ENCODE measurements at places on chromosomes 11 and 22.

DNA sequence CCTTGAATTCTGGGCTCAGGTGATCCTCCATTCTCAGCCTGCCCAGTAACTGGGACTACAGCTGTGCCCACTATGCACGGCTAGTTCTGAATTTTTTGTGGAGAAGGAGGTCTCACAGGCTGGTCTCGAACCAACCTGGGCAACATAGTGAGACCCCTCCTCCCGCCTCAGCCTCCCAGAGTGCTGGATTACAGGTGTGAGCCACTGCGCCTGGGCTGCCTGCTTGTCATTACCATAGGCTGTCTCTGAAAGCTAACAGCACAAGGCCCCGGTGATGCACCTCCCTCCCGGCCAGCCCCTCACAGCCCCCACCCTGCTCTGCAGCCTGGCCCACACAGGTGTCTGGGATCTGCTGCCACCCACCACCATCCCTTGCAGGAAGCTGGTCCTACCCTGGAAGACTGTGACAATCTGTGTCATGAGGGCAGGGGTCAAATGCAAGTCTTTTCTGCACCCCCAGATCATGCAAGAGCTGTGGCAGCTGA is 82.4 kb downstream of the DGCR2 start:
- no peak for DNase-seq

DNA sequence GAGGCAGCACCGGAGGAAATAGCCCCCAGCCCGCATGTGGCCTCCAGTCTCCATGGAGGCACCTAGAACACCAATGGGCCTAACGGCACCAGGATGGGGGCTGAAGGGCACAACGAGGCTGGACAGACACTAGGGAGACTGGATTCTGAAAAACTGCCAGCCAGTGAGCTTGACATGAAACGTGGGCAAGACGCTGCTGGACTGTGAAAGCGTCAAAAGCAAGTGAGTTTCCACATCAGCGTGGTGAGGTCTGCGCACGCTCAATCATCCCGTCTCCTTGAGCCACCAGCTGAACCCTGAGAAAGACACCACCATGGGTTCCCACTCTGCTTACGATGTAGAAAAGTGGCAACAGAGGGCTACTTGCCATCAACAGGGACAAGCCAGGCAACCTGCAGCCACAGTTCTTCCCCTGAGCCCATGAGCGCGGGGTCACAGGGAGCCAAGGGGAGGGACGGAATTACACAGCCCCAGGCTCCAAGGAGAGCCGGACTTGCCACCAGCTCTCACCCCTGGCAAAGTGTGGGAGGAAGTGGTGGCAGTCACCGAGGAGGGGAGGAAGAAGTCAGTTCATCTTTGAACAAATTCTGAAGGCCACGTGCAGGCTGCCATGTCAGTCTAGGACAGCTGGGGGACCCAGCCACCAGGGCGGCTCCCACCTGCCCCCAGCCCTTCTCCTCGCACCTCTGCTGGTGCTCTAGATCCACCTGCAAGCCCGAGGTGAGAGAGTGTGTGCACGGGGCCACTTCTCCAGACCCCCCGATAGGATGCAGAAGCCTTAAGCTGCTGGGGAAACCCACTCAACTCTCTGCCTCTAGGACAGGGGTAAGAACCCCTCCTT is 131.1 kb downstream of the MPPED1 start:
- DNase-seq, result no peak

GRCh38 chr11:115347106-115347505 is 157.1 kb downstream of the CADM1 start:
- no peak for DNase-seq

DNA sequence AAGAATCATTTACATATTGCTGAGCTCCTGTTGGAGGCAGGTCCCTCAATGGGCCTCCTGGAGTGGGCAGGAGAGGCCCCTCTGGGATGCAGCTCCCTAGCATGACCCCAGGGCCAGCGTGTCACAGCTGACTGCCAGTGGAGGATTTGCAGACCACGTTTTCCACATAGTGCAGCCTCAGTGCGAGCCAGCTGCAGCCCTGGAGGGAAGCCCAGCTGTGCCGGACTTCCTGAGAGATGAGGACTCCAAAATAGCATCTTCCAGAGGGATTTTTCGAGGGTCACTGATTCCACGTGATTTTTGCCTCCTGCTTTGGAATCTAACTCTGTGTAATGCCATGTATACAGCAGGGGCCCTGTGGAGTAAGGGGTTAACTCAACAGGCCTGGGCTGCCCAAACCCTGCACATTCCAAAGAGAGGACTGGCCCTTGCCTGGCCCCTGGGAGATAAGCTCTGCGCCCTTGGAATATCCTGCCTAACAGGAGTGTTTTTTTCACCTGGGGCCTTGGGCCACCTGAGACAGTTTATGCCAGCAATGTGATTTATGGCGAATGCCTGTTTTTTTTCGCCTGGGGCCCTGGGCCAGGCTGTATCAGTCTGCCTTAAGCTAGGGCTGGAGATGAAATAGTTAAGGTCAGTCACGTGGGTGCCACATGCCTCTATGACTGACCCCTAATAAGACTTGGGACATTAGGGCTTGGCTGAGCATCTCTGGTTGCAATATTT is 47.4 kb downstream of the RPS6KA4 start:
- DNase-seq, result no peak

GRCh38 chr11:73288192-73288872 is 16.2 kb downstream of the P2RY6 start:
- peak; percentile 53 for DNase-seq

- no peak for DNase-seq
These were observed 35.6 kb downstream of the MPPED1 start for GRCh38 chr22:43447380-43447779.

DNA sequence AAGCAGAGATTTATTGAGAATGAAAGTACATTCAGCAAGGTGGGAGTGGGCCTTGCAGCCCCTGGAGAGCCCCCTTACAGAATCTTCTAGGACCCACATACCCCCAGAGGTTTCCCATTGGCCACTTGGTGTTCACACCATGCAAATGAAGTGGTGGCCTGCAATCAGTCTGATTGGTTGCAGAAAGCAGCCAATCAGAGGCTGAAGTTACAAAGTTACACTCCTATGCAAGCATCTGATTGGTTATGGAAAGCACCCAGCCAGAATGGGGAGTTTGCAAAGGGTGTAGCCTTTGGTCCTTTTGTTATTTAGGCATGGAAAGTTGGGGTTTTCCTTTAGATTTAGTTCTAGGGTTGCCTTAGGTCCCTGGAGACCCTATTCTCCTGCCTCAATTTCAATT is 34.9 kb downstream of the UVRAG start:
- DNase-seq, result no peak

- peak; percentile 18 for DNase-seq
These were observed at the start of gene MAP6 for GRCh38 chr11:75668451-75669297. Gene MAP6, minus strand, starts transcription at chr11:75669038. Its CDS starts 669 bp downstream, at chr11:75668369.

- DNase-seq, result no peak
These were observed 187.0 kb downstream of the DSCAML1 start for GRCh38 chr11:117610045-117610444.

- DNase-seq, result no peak
These were observed 125.1 kb downstream of the TRIM44 start for GRCh38 chr11:35787626-35788025.

GRCh38 chr11:61996933-61997332 is 29.5 kb upstream of the FTH1 start:
- DNase-seq, result no peak

- no peak for DNase-seq
These were observed 36.6 kb downstream of the GAS2 start for GRCh38 chr11:22703040-22703439.

GRCh38 chr22:44625981-44626687 is 75.9 kb upstream of the PRR5 start:
- peak; percentile 59 for DNase-seq

- no peak for DNase-seq
These were observed 6.3 kb downstream of the ZBTB3 start for GRCh38 chr11:62747475-62748160.

GRCh38 chr11:28649922-28650321 is 541.7 kb downstream of the METTL15 start:
- no peak for DNase-seq

- DNase-seq, result no peak
These were observed 1.9 kb upstream of the OR6Q1 start for GRCh38 chr11:58028687-58029411.

GRCh38 chr22:22955276-22955798 is 67.7 kb downstream of the IGLL5 start:
- DNase-seq, result no peak

- DNase-seq, result no peak
These were observed 23.0 kb downstream of the KCNE3 start for GRCh38 chr11:74444173-74444826.

DNA sequence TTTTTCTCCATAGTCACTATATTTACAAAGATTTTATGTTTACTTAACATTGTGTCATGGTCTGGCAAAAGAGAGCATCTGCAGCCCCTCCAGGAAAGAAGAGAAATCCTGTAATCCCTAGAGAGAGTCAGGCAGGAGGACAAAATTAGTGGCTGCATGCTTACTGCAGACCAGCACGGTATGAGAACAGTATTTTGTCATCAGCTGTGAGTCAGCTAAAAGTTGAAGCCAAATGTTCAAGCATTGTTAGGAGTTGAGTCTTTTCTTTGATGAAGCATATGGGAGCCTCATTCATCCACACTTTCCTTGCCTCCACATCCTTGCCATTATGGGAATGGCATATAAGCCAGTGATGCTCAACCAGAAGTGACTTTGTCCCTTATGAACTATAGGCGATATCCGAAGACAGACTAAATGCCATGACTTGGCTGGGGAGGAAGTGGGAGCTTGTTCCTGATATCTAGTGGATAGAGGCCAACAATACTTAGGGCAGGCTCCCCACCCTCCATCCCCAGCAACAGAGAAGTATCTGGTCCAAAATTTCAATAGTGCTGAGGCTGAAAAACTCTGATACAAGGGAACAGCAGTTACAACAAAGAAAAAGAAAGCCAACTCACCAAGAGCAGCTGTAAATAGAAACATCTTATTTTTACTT is 112.0 kb upstream of the OR5AK2 start:
- no peak for DNase-seq

DNA sequence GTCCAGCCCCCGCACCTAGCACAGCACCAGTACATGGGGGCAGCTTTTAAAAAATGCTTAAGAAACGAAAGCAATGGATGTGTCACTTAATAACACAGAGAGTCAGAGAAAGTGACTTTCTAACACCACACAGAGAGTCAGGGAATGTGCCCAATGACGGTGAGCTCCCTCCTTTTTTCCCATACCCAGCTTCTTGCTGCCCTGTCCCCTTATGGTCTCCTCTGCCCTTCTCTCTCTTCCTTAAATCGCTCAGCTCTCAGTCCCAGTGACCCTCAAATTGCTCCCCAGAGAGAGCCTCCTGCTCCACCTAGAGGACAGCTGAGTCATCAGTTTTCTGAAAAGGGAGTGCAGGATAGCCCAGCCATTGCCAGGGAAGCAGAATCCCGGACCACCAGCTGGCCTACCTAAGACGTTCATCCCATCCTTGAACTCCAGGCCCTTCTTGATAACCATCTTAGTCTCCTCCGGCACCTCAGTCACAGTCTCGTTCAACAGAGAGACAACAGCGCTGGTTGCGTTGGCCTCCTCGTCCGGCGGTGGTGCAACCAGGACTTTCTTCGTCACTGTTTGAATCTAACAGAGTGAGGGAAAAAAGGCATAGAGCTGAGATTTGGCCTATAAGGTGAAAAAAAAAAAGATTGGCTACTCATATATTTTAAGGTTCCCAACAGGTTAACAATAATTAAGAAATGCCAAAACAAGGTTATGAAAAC is 113.5 kb downstream of the SLC1A2 start:
- DNase-seq, result no peak

- no peak for DNase-seq
These were observed 14.6 kb upstream of the SLC25A18 start for GRCh38 chr22:17548756-17549035.

DNA sequence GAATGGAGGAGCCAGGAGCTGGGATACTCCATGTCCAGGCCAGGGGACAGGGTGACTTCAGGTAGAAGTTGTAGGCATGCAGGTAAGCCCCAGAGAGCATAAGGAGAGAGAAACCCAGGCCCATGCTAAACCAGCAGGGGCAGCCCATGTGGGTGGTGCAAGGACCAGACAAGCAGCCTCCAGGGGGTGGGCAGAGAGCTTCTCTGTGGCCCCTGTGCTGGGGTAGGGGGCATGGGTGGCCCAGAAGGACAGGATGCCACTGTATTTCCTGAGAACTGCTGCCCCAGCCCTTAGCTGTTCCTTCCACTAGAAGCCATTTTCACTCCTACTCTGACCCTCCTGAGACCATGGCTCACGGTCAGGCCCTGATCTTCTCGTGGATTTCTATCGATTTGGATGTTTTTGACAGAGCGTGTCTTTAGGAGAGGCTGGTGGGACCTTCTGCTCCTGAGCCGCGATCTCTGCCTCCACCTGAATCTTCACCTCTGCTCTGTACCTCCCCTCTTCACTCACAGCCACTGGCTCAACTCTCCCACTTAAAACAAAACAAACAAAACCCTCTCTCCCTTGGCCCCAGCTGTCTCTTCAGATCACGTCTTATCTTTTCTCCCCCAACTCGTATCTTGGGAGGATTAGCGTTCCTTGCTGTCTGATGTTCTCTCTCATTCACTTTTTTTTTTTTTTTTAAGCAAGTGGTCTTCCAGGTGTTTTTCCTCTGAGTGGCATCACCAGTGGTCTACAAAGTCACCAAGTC is 112.2 kb downstream of the NECTIN1 start:
- DNase-seq, result no peak

DNA sequence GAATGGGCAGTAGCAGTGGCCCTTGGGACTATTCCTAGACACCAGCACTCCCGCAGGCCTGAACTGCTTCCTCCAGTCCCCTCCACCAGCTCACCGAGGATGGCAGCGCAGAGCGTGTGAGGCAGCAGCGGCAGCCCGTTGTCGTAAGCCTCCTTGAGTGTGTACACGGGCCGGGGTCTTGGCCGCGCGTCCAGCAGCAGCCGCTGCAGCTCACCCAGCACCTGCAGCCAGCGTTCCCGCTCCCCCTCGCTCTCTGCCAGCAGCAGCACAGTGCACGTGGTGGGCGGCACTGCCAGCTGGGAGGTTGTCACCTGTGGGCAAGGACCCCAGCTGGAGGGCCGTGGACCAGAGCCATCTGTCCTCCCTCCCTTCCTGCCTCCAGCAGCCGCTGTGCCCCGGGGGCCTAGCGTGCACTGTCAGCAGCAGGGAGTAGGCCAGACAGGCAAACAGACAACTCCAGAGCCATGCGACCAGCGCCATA is 13.0 kb downstream of the CDC42BPG start:
- DNase-seq, result no peak

DNA sequence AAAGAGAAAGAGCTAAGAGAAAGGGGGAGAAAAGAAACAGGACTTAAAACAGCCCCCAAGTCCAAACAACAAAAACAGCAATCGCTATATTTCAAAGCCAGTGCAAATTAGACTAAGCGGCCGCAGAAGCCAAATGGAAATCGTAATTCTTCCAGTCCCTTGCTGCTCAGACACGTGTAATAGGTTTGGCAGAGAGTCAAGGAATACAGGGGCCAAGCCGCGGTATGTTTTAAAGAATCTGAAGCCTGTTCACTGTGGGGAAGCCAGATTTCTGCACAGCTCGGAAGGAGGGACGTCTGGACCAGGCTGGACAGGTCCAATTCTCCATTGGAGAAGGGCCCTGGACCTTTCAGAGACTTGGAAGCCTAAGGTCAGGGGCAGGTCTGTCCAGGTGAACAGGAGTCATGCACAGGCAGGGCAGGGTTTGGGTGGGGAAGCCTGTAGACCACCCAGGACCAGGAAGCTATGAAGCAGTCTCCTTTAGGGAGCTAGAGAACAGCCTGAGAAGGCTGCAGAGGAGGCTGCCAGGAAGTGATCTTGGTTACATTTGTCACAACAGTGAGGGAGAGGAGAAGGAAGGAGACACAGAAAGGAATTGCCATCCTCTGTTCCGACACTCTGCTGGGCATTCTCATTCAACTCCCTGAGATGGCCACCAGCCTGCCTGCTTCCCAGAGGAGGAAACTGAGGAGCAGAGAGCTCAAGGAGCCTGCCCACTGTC is 265.5 kb upstream of the ISX start:
- no peak for DNase-seq

All from naive B cell (primary cell).